Thymus (tissue), 14 donors: ENCODE measurements at places on chromosomes 7 and 10. TPM values are rescaled to one million over a fixed set of nuclear protein-coding genes. Genes with fewer than 3 reads are reported as not detected.

DNA sequence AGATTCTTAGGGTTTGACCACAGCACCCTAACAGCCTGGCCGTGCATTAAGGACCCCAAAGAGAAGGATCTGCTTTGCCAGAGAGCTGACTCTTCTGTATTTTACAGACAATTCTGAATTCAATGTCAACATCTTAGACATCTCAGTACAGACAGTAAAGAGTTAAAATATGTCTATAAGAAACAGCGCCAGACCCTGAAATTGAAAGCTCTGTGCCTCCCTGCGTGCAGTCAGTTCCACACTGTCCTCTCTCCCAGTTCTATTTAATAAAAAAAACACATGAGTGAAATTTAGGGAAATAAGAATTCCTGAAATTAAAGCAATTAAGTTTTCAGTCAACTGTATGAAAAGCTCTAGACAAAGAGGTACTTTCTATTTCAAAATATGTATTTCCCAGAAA lies 45.1 kb downstream of the MET start:
- H3K4me1 ChIP-seq, result no peaks in the 10 kb centered on the region
- H3K27me3 ChIP-seq, result no peaks in the 10 kb centered on the region
- H3K4me3 ChIP-seq, result no peak overlapping the region
- no peaks in the 10 kb centered on the region for H3K36me3 ChIP-seq
- H3K27ac ChIP-seq, result no peak overlapping the region
- no peak for DNase-seq

DNA sequence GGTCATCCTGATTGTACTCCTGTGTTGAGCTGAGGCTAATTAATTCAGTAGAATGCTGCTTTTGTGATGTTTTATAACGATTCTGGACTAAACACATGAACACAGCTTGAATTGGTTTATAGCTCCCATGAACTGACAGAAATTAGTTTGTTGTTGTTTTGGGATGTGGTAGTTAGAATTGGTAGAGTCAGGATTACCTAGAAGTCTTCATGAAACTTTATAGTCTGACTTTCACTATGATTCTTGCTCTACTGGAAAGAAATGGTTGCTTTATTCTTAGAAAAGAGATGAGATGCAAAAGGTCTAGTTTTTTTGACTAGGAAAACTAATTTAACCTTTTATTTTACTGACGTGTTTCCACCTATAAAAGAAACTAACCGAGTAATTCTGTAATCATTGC lies 23.4 kb upstream of the TRUB1 start:
- no peaks in the 10 kb centered on the region for H3K4me1 ChIP-seq
- H3K36me3 ChIP-seq, result no peaks in the 10 kb centered on the region
- no peak for DNase-seq
- H3K27me3 ChIP-seq, result no peaks in the 10 kb centered on the region

- no peak overlapping the region for H3K27ac ChIP-seq
- H3K4me1 ChIP-seq, result no peaks in the 10 kb centered on the region
Measured at GRCh38 chr7:38973760-38974159, 3.9 kb upstream of the POU6F2 start.

- peaks cover 9% of the 10 kb centered on the region for H3K36me3 ChIP-seq
- DNase-seq, result no peak
- no peaks in the 10 kb centered on the region for H3K27me3 ChIP-seq
- H3K27ac ChIP-seq, result no peak overlapping the region
Measured at GRCh38 chr10:104032144-104032775, 53.4 kb downstream of the COL17A1 start.

- no peaks in the 10 kb centered on the region for H3K4me1 ChIP-seq
- H3K27ac ChIP-seq, result no peak overlapping the region
- H3K4me3 ChIP-seq, result no peak overlapping the region
- no peaks in the 10 kb centered on the region for H3K27me3 ChIP-seq
- no peaks in the 10 kb centered on the region for H3K36me3 ChIP-seq
Measured at GRCh38 chr7:143490717-143491306, 13.1 kb downstream of the TAS2R41 start.

GRCh38 chr7:102866535-102867215 lies 46.1 kb upstream of the LRRC17 start:
- no peak for DNase-seq
- no peaks in the 10 kb centered on the region for H3K36me3 ChIP-seq
- H3K27ac ChIP-seq, result no peak overlapping the region

DNA sequence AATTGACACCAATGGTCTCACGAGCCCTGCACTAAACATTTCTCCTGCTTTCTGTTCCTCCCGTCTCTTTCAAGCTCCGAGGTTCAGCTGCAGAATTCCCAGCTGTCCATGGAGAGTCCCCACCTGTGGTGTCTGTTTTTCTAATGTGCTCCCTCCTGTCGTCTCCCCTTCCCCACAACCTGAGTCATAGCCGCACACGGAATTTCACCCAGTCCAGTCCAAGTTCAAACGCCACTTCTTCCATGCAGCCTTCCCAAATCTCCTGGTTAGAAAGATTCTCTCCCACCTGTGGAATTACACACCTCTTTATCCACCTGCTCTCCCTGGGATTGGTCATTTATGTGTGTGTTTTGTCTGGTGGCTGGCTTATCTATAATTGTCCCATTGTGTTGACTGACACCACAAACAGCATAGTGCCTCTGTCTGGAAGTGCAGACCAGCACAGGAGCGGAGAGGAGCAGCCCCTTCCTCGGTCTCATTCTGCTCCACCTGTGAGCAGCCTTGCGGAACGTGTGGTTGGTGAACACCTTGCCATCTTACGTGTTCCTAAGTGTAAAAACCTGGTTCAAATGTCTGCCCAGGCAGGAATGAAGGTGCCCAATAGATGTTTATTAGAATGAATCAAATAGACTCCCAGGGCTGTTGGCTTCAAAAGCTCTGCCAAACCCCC lies 3.3 kb upstream of the DIP2C start:
- peaks cover 35% of the 10 kb centered on the region for H3K27me3 ChIP-seq
- H3K4me1 ChIP-seq, result no peaks in the 10 kb centered on the region
- H3K4me3 ChIP-seq, result no peak overlapping the region

GRCh38 chr7:155258226-155258560 lies 39.5 kb upstream of the INSIG1 start:
- no peak overlapping the region for H3K27ac ChIP-seq
- no peaks in the 10 kb centered on the region for H3K36me3 ChIP-seq
- no peaks in the 10 kb centered on the region for H3K27me3 ChIP-seq

DNA sequence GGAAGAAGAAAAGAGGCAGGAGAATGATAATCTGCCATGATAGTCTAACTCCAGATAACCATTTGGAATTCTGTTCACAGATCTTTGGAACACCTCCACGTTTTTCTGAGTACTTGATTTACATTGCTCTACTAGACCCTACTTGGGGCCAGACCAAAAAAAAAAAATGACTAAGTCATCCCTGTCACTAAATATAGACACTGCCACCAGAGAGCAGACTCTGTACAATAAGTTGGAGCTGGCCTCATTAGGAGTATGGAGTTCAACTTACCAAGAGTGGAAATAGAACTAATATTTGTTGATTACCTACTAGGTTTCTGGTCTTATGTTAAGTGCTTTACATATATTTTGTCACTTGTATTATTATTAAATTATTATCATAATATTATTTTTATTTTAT lies 80.9 kb upstream of the ZNF800 start:
- DNase-seq, result no peak
- H3K4me3 ChIP-seq, result no peak overlapping the region
- no peaks in the 10 kb centered on the region for H3K36me3 ChIP-seq
- H3K27ac ChIP-seq, result no peak overlapping the region

GRCh38 chr7:1361016-1361755 lies 98.1 kb downstream of the MICALL2 start:
- no peaks in the 10 kb centered on the region for H3K4me1 ChIP-seq
- no peaks in the 10 kb centered on the region for H3K36me3 ChIP-seq
- H3K27ac ChIP-seq, result no peak overlapping the region
- peaks cover 18% of the 10 kb centered on the region for H3K27me3 ChIP-seq
- DNase-seq, result no peak

GRCh38 chr7:145106001-145106400 lies 270.1 kb upstream of the TPK1 start:
- no peaks in the 10 kb centered on the region for H3K4me1 ChIP-seq
- no peaks in the 10 kb centered on the region for H3K36me3 ChIP-seq
- H3K27ac ChIP-seq, result no peak overlapping the region

GRCh38 chr10:95273393-95274312 lies 17.1 kb downstream of the PDLIM1 start:
- no peak overlapping the region for H3K4me3 ChIP-seq
- no peaks in the 10 kb centered on the region for H3K27me3 ChIP-seq
- no peaks in the 10 kb centered on the region for H3K36me3 ChIP-seq
- no peak for DNase-seq
- H3K4me1 ChIP-seq, result no peaks in the 10 kb centered on the region

- no peaks in the 10 kb centered on the region for H3K36me3 ChIP-seq
- no peak overlapping the region for H3K27ac ChIP-seq
- no peaks in the 10 kb centered on the region for H3K4me1 ChIP-seq
- H3K4me3 ChIP-seq, result no peak overlapping the region
- H3K27me3 ChIP-seq, result no peaks in the 10 kb centered on the region
Measured at GRCh38 chr7:144483189-144483588, 79.7 kb upstream of the NOBOX start.

DNA sequence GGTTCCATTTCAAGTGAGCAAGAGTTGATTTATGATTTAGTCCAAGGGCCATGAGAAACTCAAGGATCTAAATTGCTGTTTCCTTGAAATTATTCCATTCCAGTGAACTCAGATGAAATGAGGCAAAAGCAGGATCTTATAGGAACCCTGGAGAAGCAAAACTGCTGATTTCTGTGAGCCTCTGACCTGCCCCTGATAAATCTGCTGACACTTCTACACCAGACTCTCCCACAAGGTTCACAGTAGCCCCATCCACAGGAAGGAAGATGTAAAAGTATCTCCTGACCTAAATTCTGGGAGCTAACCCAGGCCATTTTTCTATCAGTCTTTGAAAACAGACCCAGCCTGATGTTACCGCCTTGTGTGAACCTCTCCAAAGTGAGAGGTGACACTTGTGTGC lies 987.6 kb upstream of the AUTS2 start:
- no peaks in the 10 kb centered on the region for H3K36me3 ChIP-seq
- H3K27ac ChIP-seq, result no peak overlapping the region
- H3K27me3 ChIP-seq, result no peaks in the 10 kb centered on the region
- DNase-seq, result no peak

DNA sequence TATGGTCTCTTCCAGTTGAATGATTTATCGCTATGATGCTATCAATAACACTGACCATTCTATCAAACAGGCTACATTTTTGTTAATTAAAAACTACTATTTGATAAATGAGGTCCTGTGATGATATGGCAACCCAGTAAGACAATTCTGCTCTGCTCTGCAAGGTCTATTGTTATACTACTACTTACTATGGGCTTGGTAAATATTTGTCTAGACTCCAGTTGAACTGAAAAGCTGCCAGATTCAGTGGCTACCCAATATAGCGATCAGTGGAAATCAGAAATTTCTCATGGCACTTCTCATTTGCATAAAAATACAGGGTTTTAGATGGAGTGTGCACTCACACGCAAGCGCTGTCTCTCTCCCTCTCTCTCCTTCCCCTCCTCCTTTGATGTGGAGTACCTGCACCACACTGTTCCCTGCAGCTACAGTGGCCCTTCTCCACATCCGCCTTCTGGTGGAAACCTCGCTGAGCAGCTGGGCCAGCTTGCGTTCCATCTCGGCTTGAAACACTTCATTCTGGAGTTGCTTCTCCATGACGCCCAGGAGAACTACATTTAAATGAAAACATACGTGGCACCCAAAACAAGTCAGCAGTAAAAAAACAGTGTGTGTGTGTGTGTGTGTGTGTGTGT lies 77.9 kb downstream of the KIAA1549 start:
- H3K27me3 ChIP-seq, result no peaks in the 10 kb centered on the region
- H3K4me1 ChIP-seq, result peaks cover 40% of the 10 kb centered on the region
- no peak overlapping the region for H3K4me3 ChIP-seq
- H3K27ac ChIP-seq, result peak overlapping the region; percentile 81
- DNase-seq, result peak; percentile 74

- DNase-seq, result no peak
- no peak overlapping the region for H3K27ac ChIP-seq
- H3K4me1 ChIP-seq, result no peaks in the 10 kb centered on the region
- H3K4me3 ChIP-seq, result no peak overlapping the region
- no peaks in the 10 kb centered on the region for H3K27me3 ChIP-seq
Measured at GRCh38 chr10:107618504-107618994, 454.0 kb upstream of the SORCS1 start.

DNA sequence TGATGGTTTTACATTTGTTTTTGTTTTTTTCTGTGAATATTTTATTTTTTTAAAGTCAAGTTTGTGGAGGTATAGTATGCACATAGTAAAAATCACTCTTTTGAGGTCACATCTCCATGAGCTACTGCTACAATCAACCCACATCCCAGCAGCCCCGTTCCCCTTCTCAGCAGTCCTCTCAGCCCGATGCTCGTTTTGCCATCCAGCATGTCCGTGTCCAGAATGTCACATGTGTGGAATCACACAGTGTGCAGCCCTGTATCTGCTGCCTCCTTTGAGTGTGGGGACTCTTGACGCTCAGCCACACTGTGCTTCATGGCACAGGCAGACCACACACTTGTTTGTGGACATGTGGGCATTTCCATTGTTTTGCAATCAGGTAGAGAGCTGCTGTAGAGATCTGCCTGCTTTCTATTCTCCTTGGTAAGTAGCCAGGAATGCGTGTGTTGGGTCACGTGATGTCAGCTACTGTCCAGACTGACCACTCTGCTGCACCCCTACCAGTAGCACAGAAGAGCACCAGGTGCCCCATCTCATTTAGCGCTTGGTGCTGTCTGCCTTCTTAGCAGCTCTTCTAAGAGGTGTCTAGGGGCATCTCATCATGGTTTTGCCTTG lies 71.6 kb upstream of the CAMK2B start:
- H3K4me1 ChIP-seq, result no peaks in the 10 kb centered on the region
- no peak overlapping the region for H3K27ac ChIP-seq
- H3K36me3 ChIP-seq, result peaks cover 33% of the 10 kb centered on the region
- H3K27me3 ChIP-seq, result no peaks in the 10 kb centered on the region
- no peak overlapping the region for H3K4me3 ChIP-seq

DNA sequence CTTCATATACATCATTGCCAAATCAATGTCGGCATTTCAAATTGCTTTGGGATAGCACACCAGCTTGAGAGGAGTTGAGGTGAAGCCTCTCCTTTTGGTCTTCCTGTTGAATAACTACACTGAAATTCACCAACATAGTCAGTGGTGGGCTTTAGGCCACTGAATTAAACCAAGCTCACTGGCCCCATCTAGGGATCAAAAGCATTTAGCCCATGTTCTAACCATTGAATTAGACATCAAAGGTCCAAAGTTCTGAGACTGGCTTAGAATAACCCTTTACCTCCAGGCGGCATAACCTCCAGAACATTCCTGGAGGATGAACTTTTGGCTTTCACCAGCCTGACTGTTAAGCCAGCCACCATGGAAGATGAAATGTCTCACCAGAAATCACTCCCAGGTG lies 54.6 kb downstream of the BPGM start:
- H3K36me3 ChIP-seq, result no peaks in the 10 kb centered on the region
- no peaks in the 10 kb centered on the region for H3K4me1 ChIP-seq
- peak; percentile 26 for DNase-seq
- no peaks in the 10 kb centered on the region for H3K27me3 ChIP-seq

GRCh38 chr10:79229071-79229541 lies 118.2 kb upstream of the PPIF start:
- H3K27ac ChIP-seq, result no peak overlapping the region
- no peak overlapping the region for H3K4me3 ChIP-seq
- no peak for DNase-seq
- peaks cover 16% of the 10 kb centered on the region for H3K4me1 ChIP-seq
- no peaks in the 10 kb centered on the region for H3K27me3 ChIP-seq

Gene STRIP2
- 1.4 TPM for polyA plus RNA-seq

Gene HGF
- polyA plus RNA-seq, result 1.2 TPM

Gene RBP4
- polyA plus RNA-seq, result 3.1 TPM

Gene CALML3
- polyA plus RNA-seq, result 142 TPM

Gene HOXA6
- 0.09 TPM for polyA plus RNA-seq

Gene ZWINT
- 7.8 TPM for polyA plus RNA-seq

Gene PON1
- polyA plus RNA-seq, result 6.9 TPM

Gene LRRC18
- polyA plus RNA-seq, result 0.07 TPM

Gene CNPY1
- 0.05 TPM for polyA plus RNA-seq

Gene PRTFDC1
- polyA plus RNA-seq, result 6.1 TPM
